Stimulated activated CD8-positive, alpha-beta memory T cell treated with anti-CD3 and anti-CD28 coated beads, Interleukin-15, amount 100 ng/mL, for 24 hours (primary cell): ENCODE measurements at places on chromosomes 6 and 20.

DNA sequence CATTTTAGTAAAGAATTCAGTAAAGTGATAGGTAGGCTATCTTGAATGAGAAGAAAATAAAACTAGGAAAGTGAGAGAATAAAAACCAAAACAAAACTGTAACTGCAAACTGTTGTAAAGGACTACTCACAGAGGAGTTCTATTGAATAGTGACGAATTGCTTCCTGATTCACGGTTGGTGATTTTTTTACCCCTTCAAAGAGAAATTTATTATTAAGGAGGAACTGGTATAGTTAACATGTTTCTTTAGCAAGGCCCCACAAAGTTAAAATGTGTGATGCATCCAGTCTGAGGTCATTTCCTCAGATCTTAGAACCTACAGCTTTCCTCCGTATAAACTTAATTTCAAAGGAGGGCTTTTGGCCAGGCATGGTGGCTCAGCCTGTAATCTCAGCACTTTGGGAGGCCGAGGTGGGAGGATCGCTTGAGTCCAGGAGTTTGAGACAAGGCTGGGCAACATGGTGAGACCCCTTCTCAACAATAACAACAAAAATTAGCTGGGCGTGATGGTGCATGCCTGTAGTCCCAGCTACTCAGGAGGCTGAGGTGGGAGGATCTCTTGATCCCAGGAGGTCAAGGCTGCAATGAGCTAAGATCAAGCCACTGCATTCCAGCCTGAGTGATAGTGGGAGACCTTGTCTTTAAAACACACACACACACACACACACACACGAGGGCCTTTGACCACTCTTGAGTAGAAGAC, 8.3 kb downstream of the PRDM1 start:
- DNase-seq: no peak

DNA sequence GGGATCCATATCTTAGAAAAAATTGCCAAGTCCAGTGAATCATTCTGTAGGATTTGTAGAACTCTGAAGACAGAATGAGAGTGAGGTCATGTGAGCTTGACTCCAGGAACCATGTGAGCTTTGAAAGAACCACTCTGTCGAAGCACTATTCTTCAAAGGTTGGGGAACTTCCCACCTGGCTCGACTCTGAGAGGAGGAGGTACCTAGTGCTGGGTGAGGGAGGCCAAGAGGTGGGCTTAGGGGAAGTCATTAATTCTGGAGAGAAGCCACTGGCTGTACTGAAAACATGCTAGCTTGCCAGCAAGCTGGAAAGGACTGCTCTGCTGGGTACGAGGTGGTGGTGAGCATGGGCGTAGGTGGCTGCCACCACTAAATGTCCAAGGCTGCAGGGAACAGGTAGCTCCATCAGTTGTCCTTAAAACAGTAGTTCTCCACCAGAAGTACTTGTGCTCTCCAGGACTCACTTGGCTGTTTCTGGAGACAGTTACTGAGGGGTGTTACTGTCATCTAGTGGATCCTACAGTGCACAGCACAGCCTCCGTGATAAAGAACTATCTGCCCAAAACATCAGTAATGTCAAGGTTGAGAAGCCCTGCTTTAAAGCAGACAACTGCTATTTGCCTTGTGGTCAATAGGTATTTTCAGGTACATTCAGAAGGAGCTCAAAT, 34.7 kb upstream of the SYNJ2 start:
- no peak for DNase-seq

DNA sequence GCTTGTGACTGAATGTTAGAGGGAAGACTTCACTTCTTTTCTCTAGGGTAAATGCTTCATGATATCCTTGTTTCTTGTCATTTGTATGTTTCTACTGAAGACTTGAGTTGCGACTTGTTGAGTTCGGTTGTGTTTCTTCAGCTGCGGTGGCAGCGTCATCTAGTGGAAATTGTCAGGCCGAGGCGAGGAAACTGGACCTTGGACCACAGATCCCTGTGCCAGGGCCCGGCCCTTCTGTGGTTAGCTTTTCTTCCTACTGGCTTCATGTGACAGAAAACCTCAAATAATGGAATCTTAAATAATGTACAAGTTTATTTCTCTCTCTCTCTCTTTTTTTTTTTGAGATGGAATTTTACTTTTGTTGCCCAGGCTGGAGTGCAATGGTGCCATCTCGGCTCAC, 12.4 kb downstream of the MTHFD1L start:
- no peak for DNase-seq

DNA sequence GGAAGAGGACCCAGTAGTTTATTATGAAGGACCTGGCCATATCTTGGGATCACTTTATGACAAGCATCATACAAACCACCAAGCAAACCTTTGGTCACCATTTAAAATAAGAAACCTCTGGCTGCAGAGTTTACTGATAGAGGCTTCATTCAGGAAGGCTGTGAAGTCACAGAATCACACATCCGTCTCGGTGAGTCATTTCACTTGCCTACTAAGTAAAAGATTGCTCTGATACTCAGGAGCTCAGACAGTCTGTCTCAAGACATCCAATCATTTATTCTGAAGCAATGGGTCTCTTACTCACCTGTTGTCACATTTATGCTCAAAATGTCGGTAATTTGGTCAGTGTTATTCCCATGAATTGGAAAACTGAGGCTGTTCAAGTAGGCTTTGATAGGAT, 33.7 kb downstream of the ADGRF5 start:
- DNase-seq: no peak

DNA sequence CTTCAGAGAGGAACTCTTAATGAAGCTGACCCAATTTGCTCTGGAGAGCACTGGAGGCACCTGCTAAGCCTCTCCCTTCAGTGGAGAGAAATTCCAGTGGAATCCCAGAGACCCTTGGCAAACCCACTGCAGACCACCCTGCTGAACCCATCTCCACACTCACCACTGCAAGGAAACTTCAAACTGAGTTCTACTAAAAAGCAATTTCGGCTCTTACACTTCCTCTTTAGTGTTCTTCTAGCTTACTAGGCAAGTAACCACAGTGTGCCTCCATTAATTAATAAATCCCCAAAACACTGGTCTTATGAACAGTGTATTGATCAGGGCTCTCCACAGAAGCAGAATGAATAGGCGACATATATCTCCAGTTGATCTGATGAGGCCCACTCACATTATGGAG, 43.0 kb upstream of the HLA-E start:
- no peak for DNase-seq

GRCh38 chr6:111381728-111382127, 101.3 kb downstream of the REV3L start:
- DNase-seq: no peak

DNA sequence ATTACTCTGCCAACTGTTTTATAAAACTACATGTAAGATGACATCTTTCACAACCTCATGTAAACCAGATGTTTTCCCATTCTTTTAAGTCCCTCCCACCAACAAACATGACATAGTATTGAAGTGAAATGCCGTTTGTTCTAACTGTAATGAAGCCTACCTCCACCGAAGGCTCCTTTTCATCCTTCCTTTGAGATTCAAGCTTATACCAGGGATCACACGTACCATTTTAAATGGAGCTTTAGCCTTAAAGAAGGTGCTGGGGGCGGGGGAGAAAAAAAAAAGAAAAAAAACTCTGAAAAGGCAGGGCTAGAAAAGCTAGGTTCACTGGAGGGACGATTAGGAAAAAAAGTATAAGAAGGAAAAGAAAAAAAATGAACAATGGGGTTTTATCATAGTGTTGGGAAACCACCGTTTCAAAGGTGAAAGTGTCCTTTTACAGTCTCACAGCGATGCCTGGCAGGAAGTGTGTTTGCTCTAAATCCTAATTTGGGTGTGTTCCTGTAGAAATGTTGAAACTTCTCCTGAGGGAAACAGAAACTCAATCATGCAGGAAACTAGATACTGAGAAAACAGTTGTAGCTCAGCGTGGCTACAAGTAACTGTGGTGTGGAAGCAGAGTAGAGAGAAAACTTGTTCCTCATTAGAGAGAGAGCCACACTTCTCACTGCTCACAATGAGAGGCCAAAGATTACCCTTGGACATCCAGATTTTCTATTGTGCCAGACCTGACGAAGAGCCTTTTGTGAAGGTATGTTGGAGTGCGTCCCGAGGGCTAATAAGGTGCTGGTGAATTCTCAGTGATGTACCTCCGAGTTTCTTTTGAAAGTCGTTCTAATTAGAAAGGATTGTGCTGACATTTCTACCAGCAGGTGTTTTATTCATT, 37.6 kb upstream of the HINT3 start:
- no peak for DNase-seq

- no peak for DNase-seq
These were observed 214.1 kb upstream of the HS3ST5 start for GRCh38 chr6:114556846-114557488.

- no peak for DNase-seq
These were observed 129.0 kb downstream of the ANKRD60 start for GRCh38 chr20:58099291-58099935.

GRCh38 chr20:59559024-59559817, 45.1 kb upstream of the PHACTR3 start:
- no peak for DNase-seq

DNA sequence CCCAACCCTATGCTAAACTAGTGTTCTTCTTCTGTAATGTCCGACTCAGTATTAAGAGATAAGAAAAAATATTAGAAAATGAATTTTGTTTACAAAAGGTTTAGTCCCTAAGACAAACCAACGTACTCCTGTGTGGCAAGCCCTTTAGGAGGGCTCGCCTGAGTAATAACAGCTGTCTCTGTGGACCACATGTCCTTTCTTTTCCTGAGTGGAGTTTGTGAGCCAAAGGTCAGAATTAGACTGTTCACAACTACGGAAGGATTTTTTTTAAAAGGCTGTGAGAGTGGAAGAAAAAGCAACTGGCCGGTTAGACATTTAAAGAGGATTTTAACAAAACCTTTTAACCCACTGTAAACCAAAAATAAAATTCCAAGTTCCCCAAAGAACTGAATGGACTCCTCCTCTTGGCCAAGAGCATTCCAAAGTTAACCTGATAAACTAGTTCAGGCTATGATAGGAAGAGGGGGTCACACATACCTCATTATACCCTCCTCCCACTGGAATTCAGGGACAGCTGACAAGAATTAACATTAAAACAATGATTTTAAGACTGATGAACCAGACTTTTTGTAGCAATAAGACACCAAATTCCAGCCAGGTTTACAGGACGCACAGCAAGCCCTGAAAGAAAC, 43.5 kb downstream of the FAM184A start:
- DNase-seq: no peak
